Thoracic aorta (tissue), 2 donors: ENCODE measurements at places on chromosomes 6 and 20.

- DNase-seq = no peak
Measured at GRCh38 chr6:1814279-1814678, 204.6 kb downstream of the FOXC1 start.

- DNase-seq = no peak
Measured at GRCh38 chr6:16371401-16371800, 133.0 kb downstream of the GMPR start.

- no peak for DNase-seq
Measured at GRCh38 chr6:39819228-39819627, 27.1 kb downstream of the DAAM2 start.

- no peak for DNase-seq
Measured at GRCh38 chr6:140572867-140573266, 1198.4 kb upstream of the CITED2 start.

DNA sequence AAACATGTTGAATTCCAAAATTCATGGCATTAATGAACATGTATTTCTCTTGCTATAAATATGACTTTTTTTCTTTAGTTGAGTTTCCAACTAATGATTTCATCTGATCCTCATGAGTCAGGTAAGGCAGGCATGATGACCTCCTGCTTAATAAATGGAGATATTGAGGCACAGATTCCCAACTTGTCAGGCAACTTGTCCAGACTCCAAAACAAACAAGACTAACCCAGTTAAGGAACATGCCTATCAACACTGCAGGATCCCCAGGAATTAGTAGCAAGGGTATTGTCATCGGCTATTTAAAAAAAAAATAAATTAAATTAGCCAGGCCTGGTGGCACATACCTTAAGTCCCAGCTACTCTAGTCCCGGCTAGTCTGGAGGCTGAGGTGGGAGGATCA is 121.3 kb upstream of the SALL4 start:
- no peak for DNase-seq
